ENCODE measurements at places on chromosomes 11 and 22.

GRCh38 chr11:12090061-12090591 lies 20.3 kb upstream of the MICAL2 start:
- no peak for DNase-seq

GRCh38 chr11:128697645-128698174 lies 3.8 kb downstream of the FLI1 start:
- DNase-seq: no peak

DNA sequence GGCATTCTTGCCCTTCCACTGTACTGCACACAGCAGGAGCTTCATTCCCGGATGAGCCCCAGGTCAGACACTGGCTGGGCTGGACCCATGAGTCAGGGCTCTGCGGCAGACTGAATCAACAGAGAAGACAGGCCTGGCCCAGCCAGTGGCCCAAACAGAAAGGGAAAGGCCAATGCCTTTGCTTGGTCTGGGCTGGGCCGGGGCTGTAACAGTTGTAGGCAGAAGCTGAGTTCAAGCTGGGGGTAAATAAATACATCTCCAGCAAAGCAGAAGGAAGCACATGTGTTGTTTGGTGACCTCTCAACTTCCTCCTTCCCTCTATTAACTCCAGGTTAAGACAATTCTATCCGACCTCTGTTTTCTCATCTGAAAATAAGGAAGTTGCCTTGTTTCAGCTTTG lies 1.8 kb upstream of the SMIM35 start:
- DNase-seq: no peak

- no peak for DNase-seq
Measured at GRCh38 chr11:121696177-121696871, 243.6 kb upstream of the SORL1-AS1 start.

DNA sequence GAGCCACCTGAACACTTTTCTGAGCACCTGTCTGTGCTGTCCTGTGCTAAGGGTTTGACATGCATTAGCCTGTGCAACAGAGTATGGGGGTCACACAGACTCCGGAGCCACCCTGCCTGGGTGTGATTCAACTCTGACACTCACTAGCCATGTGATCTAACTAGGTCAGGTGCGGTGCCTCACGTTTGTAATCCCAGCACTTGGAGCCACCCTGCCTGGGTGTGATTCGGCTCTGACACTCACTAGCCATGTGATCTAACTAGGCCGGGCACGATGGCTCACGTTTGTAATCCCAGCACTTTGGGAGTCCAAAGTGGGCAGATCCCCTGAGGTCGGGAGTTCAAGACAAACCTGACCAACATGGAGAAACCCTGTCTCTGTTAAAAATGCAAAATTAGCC lies 11.4 kb downstream of the UBE2L6 start:
- no peak for DNase-seq

DNA sequence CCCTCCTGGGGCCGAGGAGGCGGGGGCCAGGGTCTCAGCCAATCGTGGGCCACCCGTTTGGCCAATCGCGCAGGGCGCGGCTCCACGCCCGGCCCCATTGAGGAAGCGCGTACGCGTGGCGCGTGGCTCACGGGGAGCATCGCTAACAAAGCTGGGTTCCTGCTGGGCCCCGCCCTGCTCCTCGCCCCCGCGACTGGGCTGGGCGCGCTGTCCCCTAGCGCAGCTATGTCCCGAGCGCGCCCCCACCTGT lies 614 bp upstream of the ASCL2 start:
- no peak for DNase-seq

GRCh38 chr11:130614591-130614990 lies 166.1 kb downstream of the ADAMTS15 start:
- DNase-seq: no peak

- no peak for DNase-seq
Measured at GRCh38 chr22:36763576-36763975, 12.3 kb downstream of the IFT27 start.

GRCh38 chr11:10318527-10318802 lies 13.6 kb downstream of the ADM start:
- no peak for DNase-seq

GRCh38 chr22:37222440-37222971 lies 10.2 kb upstream of the SSTR3 start:
- DNase-seq: no peak

- DNase-seq: no peak
Measured at GRCh38 chr11:4975436-4975835, 19.2 kb upstream of the OR51L1 start.

GRCh38 chr11:114564831-114565230 lies 5.2 kb upstream of the NXPE1 start:
- no peak for DNase-seq

DNA sequence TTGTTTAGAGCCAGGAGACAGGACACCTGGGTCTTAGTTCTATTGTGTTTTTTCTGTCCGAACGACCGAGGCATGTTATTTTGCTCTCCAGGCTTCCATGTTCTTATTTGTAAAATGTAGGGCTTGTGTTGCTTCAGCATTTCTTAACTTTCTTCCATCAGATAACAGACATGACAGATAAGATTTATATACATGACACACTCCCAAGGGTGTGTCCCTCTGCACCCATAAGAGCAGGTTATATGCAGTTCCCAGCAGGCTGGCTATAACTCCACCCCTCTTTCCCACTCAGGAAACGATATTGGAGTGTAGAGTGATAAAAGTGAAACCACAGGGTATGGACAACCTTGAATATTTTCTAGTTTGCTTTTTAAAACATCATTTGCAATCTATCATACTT lies 65.8 kb downstream of the APIP start:
- no peak for DNase-seq

DNA sequence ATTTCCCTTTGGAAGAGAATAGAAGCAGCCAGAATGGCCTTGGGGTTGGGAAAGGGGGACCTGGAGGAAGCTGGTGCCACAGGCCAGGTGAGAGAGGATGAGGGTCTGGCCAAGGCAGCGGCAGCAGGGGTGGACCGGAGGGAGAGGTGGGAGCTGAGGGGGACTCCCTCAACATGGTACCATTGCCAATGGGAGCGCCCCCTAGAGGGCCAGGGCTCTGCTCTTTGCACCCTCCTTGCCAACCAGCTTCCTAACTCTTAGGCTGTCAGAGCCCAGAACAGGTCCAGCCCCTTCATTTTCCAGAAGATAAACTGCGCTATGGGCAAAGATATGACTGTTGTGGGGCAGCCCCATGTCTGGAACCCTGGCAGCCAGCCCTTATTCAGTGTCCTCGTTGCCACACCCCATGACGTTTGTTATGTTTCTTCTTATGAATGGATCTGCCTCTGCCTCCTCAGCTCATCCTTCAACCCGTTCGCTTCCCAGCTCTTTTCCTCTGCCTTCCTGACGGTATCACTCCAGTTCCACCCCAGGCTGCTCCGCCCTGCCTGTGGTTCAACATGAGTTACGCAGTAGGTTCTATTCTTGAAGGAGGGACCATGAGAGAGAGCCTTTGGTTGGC lies 185.2 kb downstream of the GRIK4 start:
- no peak for DNase-seq

DNA sequence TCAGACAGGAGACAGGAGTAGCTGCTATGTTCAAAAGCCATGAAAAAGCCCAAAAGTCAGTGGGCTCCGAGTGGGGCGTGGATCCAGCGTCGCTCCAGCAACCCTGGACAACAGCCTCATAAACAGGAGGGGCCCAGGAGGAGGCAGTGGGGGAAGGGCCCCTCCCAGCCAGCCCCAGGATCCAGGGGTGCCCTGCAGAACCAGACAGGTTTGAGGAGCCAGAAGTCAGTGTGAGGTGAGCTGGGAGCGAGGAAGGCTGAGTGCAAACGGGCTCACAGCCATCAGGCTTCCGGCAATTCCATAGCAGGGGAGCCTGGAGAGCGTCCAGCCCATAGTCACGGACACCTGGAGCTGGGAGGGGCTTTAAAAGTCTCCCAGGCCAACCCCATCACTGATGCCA lies 217.7 kb downstream of the MN1 start:
- DNase-seq: no peak

GRCh38 chr11:74980634-74981033 lies 8.1 kb upstream of the NEU3 start:
- no peak for DNase-seq

DNA sequence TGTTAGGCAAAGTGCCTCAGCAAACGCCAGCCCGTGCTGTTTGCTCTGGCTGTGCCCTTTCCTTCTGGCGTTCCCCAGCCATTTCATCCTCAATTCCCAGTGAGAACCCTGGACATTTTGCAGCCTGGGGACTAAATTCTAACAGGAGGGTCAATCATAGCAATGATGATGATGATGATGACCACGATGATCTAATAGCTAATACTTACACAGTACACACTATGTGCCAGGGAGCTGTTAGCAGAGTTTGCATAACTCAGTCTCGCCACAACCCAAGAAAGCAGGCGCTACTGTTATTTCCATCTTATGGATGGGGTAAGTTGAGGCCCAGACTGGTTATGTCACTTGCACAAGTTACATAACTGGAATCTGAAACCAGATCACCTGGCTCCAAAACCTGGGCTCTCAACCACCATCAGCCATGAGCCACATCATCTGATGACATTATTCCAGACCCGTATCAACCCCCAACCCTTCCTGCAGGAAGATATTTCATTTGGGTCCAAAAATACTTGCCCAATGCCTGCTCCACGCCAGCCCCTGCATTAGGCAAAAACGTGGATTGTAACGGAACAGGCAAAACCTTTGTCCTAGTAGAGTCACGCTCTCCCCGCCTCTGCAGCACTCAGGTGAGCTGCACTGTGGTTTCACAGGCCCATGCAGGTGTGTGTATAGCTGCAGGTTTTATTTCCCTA lies 132.6 kb upstream of the SERPIND1 start:
- no peak for DNase-seq

DNA sequence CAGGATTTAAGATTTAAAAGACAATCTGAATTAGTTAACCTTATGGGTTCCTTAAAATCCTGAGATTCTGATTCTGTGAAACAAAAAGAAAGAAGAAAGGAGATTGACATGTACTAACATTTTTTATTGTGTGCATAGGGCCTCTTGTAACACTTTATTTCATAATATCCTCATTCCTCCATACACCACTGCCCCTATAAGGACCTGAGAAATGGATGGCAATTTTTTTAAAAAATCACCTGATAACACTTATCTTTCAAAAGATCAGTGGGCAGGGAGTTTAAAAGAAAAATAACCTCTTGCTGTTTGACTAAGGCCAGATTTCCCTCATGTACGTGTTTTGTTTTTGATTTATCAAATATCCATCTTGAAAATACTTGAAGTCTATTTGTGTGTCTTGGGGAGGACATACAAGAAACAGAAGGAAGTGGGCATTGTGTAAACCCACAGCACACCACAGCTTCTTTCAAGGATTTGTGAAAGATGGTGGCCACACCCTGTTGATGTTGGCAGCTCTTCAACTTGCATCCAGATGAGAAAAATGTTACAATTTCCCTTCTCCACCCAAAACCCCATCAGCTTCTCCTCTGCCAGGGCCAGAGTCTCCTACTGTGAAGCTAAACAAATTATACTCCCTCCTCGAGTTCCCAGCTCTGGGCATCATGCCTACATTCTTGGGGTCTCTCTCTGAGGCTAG lies 35.0 kb upstream of the MPEG1 start:
- DNase-seq: no peak

- DNase-seq: no peak
Measured at GRCh38 chr11:126483621-126484195, 128.2 kb downstream of the ST3GAL4 start.

- DNase-seq: no peak
Measured at GRCh38 chr22:42833104-42833503, 24.0 kb downstream of the ARFGAP3 start.

- no peak for DNase-seq
Measured at GRCh38 chr22:23250056-23250784, 69.9 kb downstream of the BCR start.

- no peak for DNase-seq
Measured at GRCh38 chr11:69475866-69476471, 5.5 kb upstream of the LINC01488 start.

GRCh38 chr22:25509374-25509791 lies 55.1 kb upstream of the GRK3 start:
- DNase-seq: no peak

- no peak for DNase-seq
Measured at GRCh38 chr22:40314041-40314440, 32.3 kb upstream of the ADSL start.

DNA sequence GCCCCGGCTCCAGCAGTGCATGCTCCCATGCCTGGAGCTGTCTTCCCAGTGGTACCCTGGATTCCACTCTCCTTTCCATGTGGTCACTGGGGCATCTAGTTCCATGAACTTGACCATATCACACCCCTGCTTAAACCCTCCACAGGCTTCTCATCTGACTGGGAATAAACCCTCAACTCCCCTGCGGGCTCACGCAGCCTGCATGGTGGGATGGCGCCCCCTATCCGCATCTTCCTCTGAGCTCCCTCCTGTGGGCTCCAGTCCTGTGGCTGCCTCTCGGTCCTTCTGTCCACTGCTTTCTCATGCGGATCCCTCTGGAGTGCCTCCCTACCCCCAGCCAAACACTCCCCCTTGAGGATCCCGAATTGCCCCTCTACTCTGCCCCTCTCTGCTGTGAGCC lies 41.4 kb upstream of the TTLL12 start:
- no peak for DNase-seq

Data from AG04450 (cell line).